ENCODE measurements at places on chromosomes 2 and 18.
A peak's percentile ranks its signal among the peaks of the same experiment; 100 is the strongest.

DNA sequence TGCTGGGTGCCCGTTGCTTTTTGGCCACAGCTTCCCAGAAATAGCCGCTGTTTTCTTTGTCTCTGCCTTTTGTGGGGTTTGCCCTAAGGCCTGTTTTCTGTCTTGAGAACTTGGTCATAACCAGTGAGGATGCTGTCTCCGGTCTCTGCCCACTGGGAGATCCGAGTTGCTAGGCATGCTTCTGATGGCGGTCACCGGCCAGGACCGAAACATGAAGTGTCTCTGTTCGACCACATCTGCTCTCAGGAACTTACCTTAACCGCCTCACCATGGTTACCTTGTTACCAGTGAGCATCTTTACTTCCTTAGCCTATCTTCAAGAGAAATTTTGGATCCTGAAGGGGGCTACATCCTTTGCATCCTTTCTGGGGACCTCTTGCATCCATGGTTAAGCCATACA, 91.9 kb downstream of the RTP5 start:
- DNase-seq: peak; percentile 7

GRCh38 chr2:167783261-167784083, 463.9 kb downstream of the STK39 start:
- DNase-seq: no peak

GRCh38 chr2:241925821-241926441, 56.4 kb downstream of the RTP5 start:
- DNase-seq: no peak

DNA sequence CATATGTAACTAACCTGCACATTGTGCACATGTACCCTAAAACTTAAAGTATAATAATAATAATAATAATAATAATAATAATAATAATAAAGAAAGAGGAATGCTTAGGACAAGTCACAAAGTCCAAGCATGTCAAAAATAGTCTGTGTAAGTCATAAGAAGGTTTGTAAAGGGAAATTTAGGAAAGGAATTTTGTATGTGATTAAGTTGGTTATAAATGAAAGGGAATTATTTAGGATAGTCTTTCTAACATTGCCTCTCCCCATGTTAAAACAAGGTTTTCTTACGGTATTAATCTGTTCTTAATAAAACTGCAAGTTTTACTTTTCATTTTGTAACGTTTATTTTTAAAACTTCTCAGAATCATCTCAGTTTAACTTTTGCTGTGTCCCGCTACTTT, 62.8 kb downstream of the SESTD1 start:
- no peak for DNase-seq

- no peak for DNase-seq
Observed at GRCh38 chr18:26867471-26867870, 2.0 kb upstream of the AQP4 start.

Data from Peyer's patch (tissue), 4 donors.